ENCODE measurements at places on chromosomes 2 and 18.

DNA sequence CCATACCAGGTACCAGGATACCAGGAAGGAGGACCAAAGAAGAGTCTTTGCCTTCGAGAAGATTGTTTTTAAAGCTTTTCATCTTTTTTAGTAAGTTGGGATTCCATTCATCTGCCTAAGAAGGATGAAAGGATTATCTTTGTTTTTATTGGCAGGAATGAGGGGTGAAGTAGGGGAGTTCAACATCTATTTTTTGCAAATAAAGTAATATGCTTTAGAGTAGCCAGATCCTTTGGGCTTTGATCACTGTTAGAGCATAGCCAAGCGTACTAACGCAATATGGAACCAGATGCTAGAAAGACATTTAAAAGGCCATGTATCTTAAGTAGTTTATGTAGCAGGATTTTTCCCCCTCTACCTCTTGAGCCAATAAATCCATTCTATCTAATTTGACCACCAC, 133.0 kb downstream of the PRPF40A start:
- no peak for DNase-seq

DNA sequence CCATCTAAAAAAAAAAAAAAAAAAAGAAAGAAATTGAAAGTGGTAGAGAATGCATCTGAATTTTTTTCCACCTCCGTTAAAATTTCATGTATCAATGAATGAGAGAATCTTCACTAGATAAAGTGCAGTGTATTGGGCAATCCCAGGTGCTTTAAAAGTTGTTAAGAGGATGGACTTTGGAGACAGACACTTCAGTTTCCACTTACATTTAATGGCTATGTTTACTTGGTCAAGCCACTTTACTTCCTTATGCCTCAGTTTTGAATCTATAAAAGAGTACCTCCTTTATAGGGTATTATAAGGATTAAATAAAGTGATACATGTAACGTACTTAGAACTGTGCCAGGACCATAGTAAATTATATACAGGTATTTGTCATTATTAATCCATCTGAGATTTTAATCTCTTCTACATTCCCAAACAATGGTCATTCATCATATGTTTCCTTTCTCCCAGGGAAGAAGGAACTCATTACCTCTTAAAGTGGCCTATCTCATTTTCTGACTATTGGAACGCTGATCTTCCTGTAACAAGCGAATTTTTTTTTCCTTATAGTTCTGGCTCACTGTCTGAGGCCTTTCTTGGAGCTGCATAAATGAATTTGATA, 29.1 kb upstream of the TANK start:
- DNase-seq = no peak

- DNase-seq = no peak
Measured at GRCh38 chr2:106642679-106643078, 155.5 kb downstream of the CD8B2 start.

GRCh38 chr18:11392292-11392691, 217.1 kb upstream of the SLC35G4 start:
- DNase-seq = no peak

DNA sequence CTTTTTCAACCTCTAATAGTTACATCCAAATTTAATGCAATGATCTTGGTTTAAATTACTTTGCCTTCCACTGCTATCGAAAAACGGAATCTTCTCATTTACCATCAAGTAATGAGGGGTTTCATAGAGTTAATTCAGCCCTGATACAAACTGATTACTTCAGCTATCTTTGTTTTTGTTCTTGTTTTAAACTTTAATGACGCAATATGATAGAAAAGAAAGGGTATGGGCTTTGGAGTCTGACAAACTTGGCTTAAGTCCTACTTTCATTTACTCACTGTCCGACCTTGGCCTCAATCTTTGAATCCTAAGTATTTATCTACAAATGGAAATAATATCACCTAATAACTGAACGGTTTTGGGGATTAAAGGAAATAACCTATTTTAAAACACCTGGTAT, 16.1 kb downstream of the ADAM17 start:
- DNase-seq = no peak

DNA sequence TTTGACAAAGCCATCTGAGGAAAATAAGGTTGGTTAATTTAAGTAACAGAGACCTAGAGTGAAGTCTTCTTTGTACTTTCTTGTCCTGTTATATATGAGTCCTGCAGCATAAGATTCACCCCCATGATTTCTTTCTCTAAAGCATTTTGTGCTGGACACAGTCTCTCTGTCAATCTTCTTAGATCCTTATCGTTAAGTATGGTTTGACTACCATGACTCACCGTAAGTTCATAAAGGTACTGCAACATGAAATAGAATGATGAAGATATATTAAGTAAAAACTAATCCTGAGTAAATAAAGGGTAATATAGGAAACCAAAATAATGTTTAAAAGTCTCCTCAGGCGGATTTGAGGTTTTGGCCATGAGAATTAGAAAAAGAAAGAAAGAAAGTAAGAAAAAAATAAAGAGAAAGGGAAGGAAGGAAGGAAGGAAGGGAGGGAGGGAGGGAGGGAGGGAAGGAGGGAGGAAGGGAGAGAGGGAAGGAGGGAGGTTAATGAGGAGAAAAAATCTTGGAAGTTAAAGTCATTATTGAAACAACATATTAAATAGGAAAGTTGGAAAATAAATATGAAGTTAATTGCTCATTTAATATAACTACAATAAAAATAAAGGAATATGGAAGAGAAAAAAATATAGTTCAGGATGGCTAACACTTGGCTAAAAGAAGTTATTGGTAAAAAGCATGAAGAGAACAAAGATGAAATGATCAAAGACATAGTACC, 980.3 kb upstream of the CDH2 start:
- DNase-seq = no peak

- DNase-seq = no peak
Measured at GRCh38 chr2:50680646-50681045, 351.3 kb downstream of the NRXN1 start.

DNA sequence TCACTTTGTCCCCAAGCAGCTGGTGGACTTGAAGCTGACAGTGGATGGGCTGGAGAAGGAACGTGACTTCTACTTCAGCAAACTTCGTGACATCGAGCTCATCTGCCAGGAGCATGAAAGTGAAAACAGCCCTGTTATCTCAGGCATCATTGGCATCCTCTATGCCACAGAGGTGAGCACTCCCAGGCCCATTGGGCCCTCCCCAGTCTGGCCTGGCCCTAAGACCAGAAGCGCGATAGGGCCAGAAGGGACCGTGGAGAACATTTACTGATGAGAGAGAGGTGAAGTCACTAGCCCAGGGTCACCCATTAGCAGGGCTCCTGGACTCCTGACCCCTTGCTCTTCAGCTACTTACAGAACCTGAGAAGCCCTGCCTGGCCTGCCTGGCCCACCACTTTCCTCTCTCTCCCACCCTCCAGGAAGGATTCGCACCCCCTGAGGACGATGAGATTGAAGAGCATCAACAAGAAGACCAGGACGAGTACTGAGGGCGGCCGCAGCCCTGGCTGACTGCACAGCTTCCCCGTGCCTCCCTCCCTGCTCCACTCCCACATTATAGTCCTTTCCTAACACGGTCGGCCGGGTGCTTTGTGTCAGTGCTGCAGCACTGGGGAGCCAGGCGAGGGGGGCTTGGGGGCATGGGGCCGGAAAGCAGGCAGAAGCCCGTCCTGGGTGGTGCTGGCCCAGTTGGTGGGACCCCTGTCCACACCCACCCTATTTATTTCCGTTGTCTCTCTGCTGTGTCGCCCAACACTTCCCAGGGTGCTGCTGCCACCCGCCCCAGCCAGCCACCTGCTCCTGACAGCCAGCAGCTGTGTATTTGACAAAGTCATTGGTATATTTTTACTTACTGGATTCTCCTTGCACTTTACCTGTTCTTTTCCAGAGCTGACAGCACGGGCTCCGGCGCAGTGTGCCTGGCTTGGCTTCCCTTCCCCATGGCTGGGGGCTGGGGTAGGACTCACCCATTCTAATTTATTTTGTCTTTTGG, 6.6 kb upstream of the TMEM214 start:
- no peak for DNase-seq

All from activated CD8-positive, alpha-beta memory T cell treated with anti-CD3 and anti-CD28 coated beads for 4 hours (primary cell).